ENCODE measurements at places on chromosomes 13 and 19.

DNA sequence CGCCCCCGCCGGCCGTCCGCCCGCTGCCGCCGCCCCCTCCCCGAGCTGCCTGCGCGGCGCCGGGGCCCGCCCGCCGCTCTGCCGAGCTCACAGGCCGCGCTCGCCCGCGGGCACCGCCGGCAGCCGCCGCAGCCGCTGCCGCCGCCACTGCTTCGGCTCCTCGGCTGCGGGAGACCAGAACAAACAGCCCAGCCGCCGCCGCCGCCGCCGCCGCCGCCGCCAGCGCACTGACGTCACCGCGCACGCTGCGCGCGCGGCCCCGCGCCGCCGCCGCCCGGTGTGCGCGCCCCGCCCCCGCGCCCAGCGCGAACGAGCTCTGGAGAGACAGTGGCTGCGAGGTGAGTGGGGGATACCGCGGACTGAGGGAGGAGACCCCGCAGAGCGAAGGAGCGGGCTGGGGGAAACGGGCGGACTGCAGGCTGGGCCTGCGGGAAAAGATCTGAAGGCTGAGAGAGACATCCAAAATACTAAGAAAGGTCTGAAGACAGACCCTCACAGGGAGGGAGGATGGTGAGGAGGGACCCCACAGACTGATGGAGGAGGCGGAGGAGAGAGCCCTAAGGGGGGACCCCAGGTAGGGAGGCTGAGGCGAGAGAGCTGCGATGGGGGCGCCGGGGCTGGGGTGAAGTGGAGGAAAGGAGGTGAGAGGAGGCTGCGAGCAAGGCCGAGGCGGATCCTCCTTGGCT lies at the start of gene BRD4:
TSS of gene BRD4 (minus strand) at position 229 of the 686 bp plus-strand sequence. CDS start 59,440 bp downstream, outside the sequence.
- DNase-seq: peak; percentile 33

DNA sequence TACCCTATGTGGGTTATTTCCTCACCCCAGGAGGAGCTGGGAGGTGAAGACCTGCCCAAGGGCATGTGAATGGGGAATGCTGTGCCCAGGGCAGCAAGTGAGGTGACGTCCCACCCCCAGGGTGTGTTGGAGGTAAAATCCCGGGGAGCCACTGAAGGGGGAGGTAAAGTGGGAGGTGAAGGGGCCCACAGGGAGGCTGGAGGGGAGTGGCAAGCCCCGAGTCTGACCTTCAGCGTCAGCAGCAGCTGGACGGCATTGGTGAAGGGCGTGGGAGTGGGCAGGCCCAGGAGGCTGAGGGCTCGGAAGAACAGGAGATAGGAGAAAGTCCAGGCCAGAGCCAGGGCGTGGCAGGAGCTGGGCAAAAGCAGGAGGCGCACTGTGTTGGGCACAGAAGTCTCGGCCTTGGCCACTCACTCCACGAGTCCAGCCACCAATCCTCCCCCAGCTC lies 2.4 kb downstream of the MBOAT7 start:
- DNase-seq: no peak

DNA sequence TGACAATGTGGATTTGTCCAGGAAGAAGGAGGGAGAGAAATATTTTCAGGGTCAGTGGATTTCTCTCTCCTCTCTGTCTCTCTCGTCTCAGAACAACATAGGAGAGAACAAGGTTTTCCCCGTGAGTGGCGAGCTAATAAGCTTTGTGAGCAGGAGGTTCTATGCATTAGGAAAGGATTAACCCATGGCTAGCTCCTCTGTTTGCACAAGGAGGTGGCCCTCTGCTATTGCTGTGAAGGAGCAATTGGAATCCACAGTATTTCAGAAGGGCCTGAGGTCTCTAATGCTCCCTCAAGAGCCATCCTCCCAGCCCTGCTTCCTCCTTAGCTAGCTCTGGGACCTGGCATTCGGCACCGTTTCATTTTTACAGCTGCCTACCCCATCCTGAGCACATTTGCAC lies 288.9 kb upstream of the MAB21L1 start:
- no peak for DNase-seq

- DNase-seq: no peak
Observed at GRCh38 chr19:56765137-56765536, 75.4 kb downstream of the PEG3 start.

GRCh38 chr19:11400798-11401197 lies 16.7 kb upstream of the EPOR start:
- DNase-seq: no peak

- no peak for DNase-seq
Observed at GRCh38 chr13:22311734-22312404, 641.0 kb downstream of the FGF9 start.

DNA sequence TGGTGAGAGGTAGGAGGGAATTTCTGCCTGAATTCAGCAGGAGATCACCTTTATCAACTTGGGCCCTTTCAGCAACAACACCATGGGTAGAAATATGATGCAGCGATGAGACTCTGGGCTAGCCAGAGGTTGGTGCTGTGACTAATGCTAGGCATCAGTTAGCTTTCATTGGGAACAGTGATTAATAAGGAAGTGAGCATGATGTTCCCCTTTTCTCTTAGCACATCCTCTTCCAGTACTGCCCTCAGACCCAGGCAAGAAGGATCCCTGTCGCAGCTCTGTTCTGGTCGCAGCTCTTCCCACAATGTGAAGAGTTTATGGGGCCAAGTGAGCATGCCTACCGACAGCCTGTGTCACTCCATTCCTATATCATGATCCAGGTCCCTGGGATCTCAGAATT lies 100.5 kb downstream of the FLT1 start:
- no peak for DNase-seq

- no peak for DNase-seq
Observed at GRCh38 chr19:16435238-16435917, 36.4 kb downstream of the EPS15L1 start.

GRCh38 chr19:30593356-30593755 lies 221.2 kb downstream of the ZNF536 start:
- no peak for DNase-seq

DNA sequence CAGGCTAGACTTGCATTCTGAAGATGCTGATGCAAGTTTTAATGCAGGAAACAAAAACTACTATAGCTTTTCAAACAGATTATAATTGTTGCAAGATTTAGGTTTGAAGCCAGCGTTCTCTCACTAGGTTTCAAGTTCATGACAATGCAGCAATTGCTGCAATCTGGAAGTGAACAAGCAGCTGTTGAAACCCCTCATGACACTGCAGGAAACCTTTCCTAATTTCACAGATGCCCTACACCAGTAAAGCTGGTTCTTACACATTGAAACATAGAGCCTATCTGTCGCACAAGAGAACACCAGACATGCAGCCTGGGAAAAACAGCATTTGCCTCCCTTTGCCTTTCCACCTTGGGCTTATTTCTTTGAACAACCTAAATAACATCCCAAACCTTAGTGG lies 1737.2 kb upstream of the MIR17HG start:
- DNase-seq: no peak

GRCh38 chr19:48724796-48725753 lies 5.5 kb upstream of the MAMSTR start:
- peak; percentile 92 for DNase-seq

GRCh38 chr13:85427416-85427815 lies 371.8 kb downstream of the SLITRK6 start:
- no peak for DNase-seq

DNA sequence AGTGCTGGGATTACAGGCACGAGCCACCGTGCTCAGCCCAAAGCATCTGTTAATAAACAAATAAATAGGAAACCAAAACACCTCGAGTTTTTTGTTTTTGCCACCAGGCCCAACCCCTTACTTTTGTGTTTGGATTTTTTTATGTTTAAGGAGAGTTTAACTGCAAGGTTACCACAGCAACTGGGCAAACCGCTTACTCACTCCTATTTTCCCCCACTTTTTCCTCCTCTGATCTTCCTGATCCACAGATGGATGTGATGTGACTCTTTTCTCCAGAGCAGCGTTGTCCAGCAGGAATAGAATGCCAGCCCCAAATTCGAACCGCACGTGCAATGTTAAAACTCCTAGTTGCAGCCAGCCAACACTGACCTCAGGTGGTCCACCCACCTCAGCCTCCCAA lies 2.1 kb upstream of the PNMA8B start:
- no peak for DNase-seq

GRCh38 chr19:58579473-58580142 lies 6.5 kb upstream of the MZF1 start:
- DNase-seq: no peak

DNA sequence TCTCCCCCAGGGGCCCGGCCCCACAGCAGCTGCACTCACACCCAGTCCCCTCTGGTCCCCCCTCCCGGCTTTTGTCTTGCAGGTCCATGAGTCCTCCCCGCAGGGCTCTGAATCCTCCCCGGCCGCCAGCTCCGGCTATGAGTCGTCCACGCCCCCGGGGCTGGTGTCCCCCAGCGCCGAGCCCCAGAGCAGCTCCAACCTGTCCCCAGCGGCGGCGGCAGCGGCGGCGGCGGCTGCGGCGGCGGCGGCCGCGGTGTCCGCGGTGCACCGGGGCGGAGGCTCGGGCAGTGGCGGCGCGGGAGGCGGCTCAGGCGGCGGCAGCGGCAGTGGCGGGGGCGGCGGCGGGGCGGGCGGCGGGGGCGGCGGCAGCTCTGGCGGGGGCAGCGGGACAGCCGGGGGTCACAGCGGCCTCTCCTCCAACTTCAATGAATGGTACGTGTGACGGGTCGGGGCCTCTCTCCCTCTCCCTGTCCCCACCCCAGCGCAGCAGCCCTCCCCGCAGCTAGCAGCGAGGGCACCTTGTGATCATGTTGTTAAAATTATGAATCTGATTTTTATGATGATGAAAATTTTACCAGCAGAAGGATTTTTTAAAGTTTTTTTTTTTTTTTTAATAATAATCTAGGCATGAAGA lies 3.8 kb downstream of the ZIC2 start:
- DNase-seq: no peak

- peak; percentile 70 for DNase-seq
Observed at GRCh38 chr19:10603084-10603872, 16.2 kb upstream of the AP1M2 start.

- DNase-seq: no peak
Observed at GRCh38 chr13:111304041-111304544, 16.3 kb upstream of the TEX29 start.

- DNase-seq: no peak
Observed at GRCh38 chr13:73223372-73223781, 164.6 kb downstream of the KLF5 start.

- DNase-seq: no peak
Observed at GRCh38 chr19:10433131-10433536, 12.8 kb downstream of the PDE4A start.

GRCh38 chr13:44040070-44040817 lies 160.5 kb downstream of the LACC1 start:
- no peak for DNase-seq

DNA sequence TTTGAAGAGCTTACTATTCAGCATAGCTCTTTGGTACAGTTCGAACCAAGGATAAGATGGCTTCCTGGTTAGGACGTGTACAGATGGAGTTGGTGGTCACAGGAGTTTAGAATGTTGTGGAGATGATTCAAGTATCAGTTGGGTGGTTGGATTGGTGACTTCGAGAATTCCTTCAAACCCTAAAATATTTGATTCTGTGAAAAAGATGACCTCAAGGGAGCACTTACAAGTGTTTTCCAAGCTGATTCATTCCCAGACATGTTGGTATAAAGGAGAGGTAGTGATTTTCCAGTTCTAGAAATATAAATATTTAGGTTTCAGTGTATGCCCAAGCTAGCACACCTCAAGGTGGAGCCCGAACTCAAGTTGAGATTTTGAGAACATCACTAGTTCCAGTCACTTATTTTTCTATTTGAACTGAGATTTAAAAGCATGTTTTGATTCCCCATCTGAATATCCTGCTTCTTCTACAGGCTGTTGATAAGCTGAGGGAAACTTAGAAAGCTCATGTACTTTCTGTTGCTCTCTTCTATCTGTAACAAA lies 306.1 kb downstream of the DCT start:
- DNase-seq: no peak

GRCh38 chr19:12997967-12998940 lies 3.0 kb downstream of the NFIX start:
- DNase-seq: no peak

DNA sequence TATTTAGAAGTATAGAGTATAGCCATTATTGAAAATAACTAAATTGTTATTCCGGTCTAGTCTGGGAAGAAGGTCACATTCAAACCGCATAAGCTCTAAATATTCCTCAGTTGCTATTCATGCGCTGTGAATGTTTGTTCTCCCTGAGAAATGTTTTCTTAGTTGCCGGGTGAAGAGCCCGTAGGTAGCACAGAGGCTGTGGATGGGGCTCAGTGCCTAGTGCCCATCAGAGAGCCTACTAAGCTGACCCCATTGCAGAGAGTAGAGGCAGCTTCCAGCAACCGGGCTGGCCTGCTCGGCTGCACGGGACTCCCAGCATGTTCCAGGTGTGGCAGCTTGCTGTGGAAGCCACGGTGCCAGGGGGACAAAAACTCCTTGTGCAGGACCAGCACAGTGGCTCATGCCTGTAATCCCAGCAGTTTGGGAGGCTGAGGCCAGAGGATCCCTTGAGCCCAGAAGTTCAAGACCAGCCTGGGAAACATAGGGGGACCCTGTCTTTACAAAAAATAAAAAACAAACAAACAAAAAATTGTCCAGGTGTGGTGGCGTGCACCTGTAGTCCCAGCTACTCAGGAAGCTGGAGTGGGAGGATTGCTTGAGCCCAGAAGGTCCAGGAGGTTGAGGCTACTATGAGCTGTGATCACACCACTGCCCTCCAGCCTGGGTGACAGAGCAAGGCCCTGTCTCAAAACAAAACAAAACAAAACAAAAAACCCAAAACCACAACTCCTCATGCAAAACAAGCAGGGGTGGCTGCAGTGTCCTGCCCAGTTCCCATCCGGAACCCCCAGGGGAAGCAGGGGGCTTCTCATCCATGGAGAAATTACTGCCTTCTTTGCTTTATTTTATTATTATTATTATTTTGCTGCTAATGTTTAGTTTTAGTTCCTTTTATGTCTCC lies 82.5 kb downstream of the KCTD15 start:
- DNase-seq: no peak

- DNase-seq: no peak
Observed at GRCh38 chr19:751501-752341, 809 bp downstream of the MISP start.

- DNase-seq: no peak
Observed at GRCh38 chr13:39484506-39485313, 118.3 kb downstream of the LHFPL6 start.

- DNase-seq: no peak
Observed at GRCh38 chr19:46134527-46134926, 10.0 kb upstream of the IGFL3 start.

DNA sequence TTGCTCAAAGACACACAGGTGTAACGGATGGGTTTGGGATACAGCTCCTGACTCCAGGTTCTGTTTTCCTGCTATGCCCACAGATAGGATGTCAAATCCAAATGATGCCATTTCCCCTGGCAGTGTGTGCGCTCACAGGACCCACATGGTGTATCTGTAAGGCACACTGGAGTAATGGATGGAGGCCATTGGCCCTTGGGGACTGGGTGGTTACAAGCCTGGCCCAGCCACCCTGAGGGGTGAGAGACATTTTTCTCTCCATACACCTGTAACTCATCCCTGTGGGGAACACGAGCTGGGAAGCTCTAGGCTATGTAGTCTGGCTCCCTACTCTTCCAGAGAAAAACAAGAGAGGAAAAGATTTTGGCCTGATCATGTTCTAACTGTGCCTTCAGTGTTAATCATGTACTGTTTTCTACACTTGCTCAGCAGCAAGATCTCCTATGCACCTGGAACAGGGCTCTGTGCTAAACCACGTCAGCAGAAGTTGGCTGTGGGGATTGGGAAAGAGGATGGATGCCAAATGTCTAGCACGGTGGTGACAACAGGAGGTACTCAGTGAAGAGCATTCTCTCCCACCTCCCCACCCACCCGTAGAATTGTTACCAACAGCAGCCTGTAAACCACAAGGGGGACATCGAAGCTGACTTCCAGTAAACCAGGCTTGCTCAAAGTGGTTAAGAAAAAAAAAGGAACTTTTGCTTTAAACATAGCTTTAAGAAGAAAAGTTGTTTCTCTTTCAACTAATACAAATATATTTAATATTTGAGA lies 237.0 kb downstream of the LACC1 start:
- DNase-seq: peak; percentile 53
